ENCODE measurements at places on chromosomes 6 and 20.

DNA sequence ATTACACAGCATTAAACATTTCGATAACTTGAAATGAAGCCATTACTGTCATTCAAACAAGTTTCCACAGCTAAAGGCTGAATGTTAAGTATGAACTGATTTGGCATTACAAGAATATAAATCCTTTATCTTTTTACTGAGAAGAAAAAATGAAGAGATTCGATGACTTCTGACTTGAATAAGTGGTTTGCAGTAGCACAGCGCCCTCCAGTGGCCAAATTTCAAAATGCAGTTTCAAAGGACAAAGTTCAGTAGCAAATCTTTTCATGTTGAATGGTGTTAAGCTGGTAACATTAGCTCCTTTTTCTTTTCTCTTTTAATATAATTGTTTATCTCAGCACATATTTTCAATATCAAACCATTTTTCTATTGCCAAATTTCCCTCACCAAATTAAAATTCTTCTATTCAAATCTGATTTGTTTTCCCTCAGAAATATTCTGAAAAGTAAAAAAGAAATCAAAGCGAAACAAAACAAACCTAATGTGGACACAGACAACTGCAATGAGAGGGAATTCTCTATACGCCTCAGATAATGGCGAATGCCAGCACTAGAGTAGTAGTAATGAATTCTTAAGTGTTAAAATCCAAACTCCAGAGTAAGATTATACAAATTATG is 145.7 kb downstream of the BTBD9 start:
- DNase-seq, result peak; percentile 45

GRCh38 chr6:8865451-8865850 is 430.1 kb upstream of the SLC35B3 start:
- DNase-seq, result no peak

DNA sequence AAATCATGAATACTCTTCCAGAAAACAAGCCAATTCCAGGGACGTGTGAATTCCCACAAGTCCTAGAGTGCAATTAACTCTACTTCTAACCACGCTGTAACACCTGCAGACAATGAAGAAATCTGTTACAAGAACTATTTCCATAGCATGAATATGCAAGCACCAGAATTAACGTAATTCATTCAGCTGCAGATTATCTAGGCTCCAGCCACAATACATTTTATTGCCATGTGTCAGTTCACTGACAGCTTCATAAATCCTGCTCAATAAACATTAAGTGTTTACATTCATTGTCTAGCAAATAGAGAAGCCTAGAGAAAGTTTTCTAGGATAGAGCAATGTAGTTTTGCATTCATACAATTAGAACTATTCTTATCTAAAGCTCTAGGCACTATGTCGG is 1348.5 kb downstream of the GRIK2 start:
- DNase-seq, result no peak

- DNase-seq, result no peak
Observed at GRCh38 chr6:156474507-156475120, 302.6 kb upstream of the ARID1B start.

DNA sequence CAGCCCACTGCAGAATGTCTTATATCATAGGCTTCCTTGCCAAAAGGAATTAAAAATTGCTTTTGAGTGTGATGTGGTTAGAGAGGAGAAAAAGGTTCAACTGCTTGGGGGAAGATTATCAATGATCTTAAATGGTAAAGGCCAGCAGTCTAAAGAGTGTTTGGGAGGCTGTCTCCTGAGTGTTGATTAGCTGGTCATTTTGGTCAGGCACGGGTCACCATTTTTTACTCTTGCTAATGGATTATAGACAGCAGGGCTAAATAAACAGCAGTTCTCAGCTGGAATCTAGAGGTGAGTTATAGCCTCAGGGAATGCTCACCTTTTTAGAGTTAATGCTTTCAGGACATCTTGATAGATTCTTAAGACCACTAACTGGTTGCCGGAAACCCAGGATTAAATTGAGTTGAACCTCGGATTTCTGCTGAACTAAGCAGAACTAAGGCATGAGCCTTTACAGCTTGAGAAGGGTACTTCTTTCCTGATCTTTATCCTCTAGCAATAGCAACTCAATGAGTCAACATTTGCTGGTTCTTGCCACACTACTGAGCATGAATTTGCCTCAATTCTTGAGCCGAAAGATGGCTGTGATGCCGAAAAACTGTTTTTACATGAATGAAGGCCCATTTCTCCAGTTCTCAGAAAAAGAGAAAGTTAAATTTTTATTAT is 120.4 kb downstream of the LRRC1 start:
- no peak for DNase-seq

- no peak for DNase-seq
Observed at GRCh38 chr6:111803804-111804203, 69.4 kb downstream of the FYN start.

DNA sequence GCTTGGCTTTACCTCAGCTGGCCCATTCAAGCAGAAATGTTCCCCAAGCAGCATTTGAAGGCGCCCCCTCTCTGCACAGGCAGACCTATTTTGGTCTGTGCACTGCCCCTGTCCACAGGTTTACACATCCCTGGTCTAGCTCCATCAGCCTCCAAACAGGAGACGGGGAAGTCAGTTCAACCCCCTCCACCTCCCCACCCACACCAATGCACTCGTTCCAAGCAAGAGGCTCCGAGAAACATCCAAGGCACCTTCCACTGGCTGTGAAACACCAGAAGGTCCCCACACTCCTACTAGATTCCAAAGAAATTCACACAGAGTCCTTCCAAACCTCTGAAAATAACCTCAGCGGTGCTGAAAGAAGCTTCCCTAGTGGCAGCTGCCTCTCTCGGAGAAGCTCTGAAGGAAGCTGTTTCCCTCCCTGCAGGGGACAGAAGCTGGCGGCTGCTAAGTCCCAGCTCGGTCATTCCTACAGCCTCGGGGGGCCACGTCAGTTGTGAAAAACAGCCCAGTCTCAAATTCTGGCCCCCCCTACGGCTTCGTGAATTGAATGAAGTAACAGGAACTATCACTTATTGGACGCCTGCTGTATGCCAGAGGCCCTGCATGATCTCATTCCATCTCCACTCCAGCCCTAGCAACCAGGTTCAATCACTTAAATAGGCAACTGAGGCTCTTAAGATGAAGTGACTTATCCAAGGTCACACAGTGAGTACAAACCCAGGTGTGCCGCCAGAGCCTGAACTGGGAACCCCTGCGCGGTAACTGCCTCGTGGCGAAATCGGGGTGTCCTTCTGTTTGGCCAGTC is 815 bp downstream of the SPATA2 start:
- DNase-seq, result no peak

DNA sequence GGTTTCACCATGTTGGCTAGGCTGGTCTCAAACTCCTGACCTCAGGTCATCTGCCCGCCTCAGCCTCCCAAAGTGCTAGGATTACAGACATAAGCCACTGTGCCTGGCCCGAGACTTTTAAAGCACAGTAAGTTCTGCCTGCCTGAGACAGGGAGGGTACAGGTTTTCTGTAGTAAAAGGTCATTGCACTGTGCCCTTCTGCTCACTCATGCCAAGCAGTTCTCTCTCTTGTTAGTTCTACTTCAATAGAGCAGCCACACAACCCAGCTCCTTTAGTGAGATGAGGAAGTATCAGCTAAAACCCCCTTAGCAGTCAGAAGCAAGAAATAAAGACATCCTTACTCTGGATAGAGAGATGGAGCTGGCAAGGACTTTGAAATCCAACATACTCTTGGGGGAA is 52.4 kb upstream of the ARMH2 start:
- DNase-seq, result no peak

- no peak for DNase-seq
Observed at GRCh38 chr6:144153971-144154370, 3.7 kb downstream of the STX11 start.

- no peak for DNase-seq
Observed at GRCh38 chr20:53971096-53971683, 99.2 kb downstream of the BCAS1 start.

DNA sequence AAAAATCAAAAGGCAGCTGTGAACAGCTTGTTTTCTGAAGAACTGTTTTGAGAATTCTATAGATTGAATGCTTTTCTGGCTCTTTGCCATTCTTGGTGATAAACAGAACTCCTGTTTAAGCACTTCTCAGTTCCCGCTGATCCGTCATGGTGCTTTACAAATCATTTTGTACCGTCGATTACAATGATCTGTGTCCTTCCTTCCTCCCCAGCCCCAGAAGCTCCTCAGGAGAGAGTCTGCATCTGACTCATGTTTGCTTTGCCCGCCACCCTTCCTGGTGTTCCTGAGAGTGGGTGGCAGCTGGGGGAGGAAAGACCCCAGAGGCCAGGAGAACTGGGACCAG is 538.6 kb upstream of the MARCKS start:
- DNase-seq, result no peak

- no peak for DNase-seq
Observed at GRCh38 chr6:73560182-73560732, 39.4 kb upstream of the EEF1A1 start.

GRCh38 chr6:136719280-136720044 is 72.8 kb downstream of the MAP3K5 start:
- no peak for DNase-seq

- DNase-seq, result no peak
Observed at GRCh38 chr6:66538551-66539135, 831.6 kb upstream of the EYS start.

DNA sequence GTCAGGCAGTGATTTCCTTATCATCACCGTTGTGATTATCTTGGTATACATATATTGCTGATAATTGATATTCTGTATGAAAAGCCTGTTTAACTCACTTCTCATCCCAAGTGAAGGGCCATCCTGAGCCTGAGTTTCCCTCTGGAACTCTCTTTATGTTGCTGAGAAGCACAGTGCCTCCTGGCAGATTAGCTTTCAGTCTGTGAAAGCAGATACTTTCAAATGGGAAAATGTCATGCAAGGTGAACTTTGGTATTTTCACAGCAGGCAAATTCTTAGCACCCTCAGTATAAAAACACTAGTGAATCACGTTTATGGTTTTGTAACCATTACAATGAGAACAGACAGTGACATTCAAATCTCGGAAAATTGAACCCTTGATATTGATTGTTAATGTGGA is 151.6 kb downstream of the PRIM2 start:
- no peak for DNase-seq

DNA sequence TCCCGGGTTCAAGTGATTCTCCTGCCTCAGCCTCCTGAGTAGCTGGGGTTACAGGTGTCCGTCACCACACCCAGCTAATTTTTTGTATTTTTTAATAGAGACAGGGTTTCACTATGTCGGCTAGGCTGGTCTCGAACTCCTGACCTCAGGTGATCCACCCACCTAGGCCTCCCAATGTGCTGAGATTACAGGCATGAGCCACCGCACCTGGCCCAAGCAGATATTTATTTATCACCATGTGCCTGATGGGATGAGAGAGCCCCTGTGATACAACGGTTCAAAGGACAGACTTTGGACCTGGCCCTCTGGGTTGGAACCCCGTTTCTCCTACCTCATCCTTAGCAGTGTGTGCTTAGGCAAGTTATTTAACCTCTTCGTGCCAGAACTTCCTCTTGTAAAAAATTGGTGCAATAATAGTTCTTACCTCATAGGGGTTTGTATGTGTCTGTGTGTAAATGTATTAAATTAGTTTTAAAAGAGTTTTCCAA is 19.2 kb upstream of the STK38 start:
- no peak for DNase-seq

DNA sequence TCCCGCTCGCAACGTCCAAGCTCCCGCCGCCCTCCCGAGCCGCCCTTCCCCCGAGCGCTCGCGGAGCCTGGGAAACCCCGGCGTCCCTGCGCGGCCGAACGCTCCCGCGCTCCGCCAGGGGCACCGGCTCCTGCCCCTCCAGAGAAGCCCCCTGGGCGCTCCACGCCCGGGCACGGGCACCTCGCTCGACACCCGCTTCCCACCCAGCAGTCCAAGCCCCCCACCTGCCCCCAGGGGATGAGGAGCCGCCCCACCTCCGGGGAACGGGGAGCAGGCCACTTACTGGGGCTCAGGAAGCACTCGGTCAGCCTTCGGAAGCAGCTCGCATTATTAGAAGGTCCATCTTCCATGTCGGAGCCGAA is 1.4 kb downstream of the PDE10A start:
- DNase-seq, result no peak

- DNase-seq, result no peak
Observed at GRCh38 chr6:136552054-136552453, 1.8 kb upstream of the MAP7 start.

- no peak for DNase-seq
Observed at GRCh38 chr6:15464211-15464725, 198.6 kb downstream of the DTNBP1 start.

GRCh38 chr20:40255365-40255764 is 433.7 kb downstream of the MAFB start:
- no peak for DNase-seq

- no peak for DNase-seq
Observed at GRCh38 chr20:25273046-25273445, 25.2 kb downstream of the PYGB start.
